Right ventricle myocardium inferior (tissue), 1 donor: ENCODE measurements at places on chromosomes 1 and 21. TPM values are rescaled to one million over a fixed set of nuclear protein-coding genes. Genes with fewer than 3 reads are reported as not detected.

Gene THEM5
- total RNA-seq = not detected

Gene URB2
- total RNA-seq = 3.4 TPM

Gene ZNF593OS
- total RNA-seq = not detected

Gene GPR25
- not detected for total RNA-seq

Gene C8B
- total RNA-seq = not detected

Gene KCNK2
- total RNA-seq = 0.05 TPM

Gene HMGB4
- total RNA-seq = not detected

Gene PTPN7
- total RNA-seq = 0.51 TPM

Gene YIPF1
- 16.1 TPM for total RNA-seq
